ENCODE measurements at places on chromosomes 1 and 21. TPM values are rescaled to one million over a fixed set of nuclear protein-coding genes. Genes with fewer than 3 reads are reported as not detected.

- DNase-seq = no peak
These were observed 67.7 kb downstream of the SELENOF start for GRCh38 chr1:86846164-86846647.

GRCh38 chr1:169363046-169363730, 4.4 kb downstream of the NME7 start:
- no peak for DNase-seq

DNA sequence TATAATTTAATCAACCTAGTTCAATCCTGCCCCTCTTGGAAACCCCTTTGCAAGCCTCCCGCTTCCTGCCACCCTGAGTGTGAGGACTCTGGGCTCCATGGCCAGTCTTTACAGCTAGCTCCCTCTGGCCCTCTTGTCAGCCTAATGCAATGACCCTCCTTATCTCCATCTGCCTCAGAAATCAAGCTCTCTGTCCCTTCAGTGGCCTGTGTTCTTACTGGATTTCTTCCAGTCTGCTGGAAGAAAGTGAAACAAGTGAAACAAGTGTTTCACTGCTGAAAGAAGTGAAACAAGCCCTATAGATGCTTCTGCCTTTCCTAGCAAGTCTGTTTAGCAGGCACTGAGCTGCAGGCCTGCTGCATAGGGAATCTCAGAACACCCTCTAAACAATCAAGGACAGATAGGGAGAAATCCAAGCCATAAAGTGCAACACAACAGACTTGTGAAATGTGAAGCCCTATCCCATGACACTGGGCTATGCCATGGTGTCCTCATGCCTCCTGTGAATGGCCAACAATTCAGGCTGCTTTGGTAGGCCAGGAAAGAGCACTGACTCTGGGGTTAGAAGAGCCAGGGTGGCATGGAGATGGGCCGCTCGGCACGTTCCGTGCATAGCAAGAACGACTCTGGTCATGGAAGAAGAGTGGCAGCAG, 55.9 kb downstream of the FAM163A start:
- no peak for DNase-seq

DNA sequence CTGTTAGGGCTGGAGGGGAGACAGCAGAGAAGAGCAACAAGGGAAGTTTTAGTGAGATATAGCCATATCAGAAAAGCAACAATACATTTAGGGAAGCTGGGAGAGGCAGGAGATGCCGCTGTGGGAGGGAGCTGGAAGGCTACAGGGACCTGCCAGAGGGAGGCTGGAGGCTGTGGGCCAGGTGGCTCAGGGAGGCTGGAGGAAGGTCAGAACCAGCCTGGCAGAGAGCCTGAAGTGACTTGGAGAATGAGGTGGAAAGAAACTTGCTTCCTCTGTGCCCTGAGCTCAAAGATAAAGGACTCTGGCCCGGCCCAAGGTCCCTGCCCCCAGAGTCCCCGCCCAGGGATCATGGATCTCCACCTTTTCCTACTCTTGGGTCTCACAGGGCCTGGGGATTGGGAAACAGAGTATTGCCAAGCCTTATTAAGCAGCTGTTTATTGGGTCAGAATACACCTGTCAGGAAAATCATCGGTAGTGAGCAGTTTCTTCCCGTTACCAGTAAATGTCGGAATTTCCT, 85.9 kb downstream of the KIF26B start:
- no peak for DNase-seq

Gene SNX27
- total RNA-seq = 36.5 TPM

DNA sequence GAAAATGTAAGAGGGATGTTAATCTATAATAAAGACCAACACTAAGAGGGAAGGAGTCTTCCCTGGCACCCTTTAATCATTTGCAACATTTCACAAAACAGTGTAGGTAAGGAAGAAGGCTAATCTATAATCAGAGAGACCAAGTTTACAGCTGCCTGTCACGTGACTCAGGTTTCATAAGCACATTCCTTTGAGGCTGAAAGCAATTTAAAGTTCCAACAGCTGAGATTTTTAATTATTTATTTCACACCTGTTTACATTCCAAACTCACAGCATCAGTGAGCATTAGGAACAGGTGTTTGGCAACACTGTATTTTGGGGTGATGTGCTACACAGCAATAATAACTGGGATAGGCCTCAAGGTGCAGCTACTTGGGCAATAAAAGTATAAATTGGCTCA, 75.7 kb upstream of the PGBD5 start:
- no peak for DNase-seq

- no peak for DNase-seq
These were observed 1.1 kb upstream of the ANKRD35 start for GRCh38 chr1:145886816-145887215.

DNA sequence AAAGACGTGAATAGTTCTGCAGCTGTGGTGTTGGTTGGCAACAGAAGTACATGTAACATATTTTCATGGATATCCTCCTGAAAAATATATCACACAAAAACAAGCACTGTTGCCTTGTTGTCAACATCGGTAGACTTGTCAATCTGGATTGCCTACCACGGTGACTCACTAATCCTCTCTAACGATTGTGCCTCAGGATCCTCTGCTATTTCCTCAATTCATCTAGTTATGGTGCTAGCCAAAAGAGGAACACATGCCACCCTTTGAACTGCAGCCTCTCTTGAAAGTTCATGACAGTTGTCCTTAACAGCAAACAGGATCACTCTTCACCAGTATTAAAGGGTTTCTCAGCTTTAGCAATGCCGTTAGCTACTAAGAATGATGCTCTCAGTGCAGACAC, 25.7 kb downstream of the RASAL2 start:
- DNase-seq = no peak

- DNase-seq = peak; percentile 70
These were observed 7.0 kb downstream of the KCNAB2 start for GRCh38 chr1:6052543-6053205.

Gene TBX19
- total RNA-seq = 0.76 TPM

DNA sequence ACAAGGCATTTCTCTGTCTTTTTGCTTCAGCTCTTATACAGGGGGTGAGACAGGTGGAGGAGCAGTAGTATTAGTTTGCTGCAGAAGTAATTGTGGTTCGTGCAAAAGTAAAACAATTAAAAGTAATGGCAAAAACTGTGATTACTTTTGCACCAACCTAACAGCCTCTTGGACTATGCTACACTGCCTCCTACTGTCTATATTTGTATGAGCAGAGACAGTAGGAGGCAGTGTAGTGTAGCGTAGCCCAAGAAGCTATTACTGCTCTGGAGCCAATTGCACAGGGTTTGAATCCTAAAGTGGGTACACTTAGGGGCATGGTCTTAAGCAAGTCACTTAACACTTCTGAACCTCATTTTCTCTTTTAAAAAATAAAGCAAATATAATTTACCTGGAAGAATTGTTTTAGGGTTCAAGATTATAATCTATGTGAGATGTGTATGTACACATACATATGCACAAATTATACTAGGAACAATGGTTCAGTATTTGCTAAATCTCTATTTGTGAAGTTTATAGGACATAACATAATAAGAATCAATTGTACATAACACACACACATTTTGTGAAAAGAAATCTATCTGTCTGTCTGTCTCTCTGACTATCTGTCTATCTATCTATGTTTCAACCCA, 103.8 kb downstream of the BRINP3 start:
- DNase-seq = no peak

Gene SYT11
- 14.1 TPM for total RNA-seq

GRCh38 chr1:89681045-89681729, 48.3 kb downstream of the LRRC8C start:
- no peak for DNase-seq

All from right cardiac atrium (tissue), 5 donors.